Uterus (tissue), 4 donors: ENCODE measurements at places on chromosomes 3 and 15.
A peak's percentile ranks its signal among the peaks of the same experiment; 100 is the strongest.

DNA sequence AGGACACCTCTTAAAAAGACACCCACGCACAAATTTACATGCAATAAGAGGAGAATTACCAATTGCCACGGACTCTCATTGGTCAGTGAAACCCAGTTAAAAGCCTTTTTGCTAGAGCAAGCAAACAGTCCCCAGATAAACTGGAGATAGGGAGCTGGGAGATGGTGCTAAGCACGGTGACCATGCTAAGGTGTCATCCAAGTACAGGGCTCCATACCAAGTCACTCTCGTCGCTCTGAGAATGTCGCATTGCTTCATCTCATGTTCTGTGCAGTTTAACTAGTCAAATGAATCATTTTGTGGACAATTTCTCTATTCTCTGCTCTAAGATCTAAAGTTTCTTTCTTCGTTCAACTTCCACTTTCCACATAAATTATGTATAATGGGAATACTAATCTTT lies 581.9 kb downstream of the AGBL1 start:
- H3K27me3 ChIP-seq, result no peaks in the 10 kb centered on the region
- H3K27ac ChIP-seq, result no peak overlapping the region
- no peaks in the 10 kb centered on the region for H3K4me1 ChIP-seq
- DNase-seq, result no peak
- H3K4me3 ChIP-seq, result no peak overlapping the region

- H3K36me3 ChIP-seq, result no peaks in the 10 kb centered on the region
- no peak overlapping the region for H3K27ac ChIP-seq
- H3K4me3 ChIP-seq, result no peak overlapping the region
- no peaks in the 10 kb centered on the region for H3K4me1 ChIP-seq
- no peaks in the 10 kb centered on the region for H3K27me3 ChIP-seq
Observed at GRCh38 chr15:45946111-45946510, 311.3 kb downstream of the SQOR start.

GRCh38 chr3:101868534-101869464 lies 19.5 kb downstream of the NFKBIZ start:
- no peak overlapping the region for H3K27ac ChIP-seq
- DNase-seq, result no peak
- H3K4me1 ChIP-seq, result no peaks in the 10 kb centered on the region
- no peak overlapping the region for H3K4me3 ChIP-seq
- no peaks in the 10 kb centered on the region for H3K36me3 ChIP-seq

DNA sequence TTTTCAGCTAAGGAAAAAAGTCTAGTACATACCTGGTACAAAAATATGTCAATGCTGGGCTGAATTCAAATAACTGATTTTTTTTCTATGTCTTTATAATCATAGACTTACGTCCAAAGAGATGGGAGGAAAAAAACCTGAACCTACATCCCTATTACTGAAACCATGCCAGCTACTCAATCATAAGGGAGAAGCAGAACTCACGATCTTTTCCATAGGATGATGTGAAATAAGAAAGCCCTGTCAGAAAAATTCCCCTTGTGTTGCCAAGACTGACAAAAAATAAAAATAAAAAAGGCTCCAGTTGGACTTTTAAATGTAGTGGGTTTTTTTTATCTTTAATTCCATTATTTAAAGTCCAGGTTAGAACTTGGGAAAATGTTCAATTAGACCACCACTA lies 3.3 kb downstream of the MSL2 start:
- H3K4me1 ChIP-seq, result peaks cover 4% of the 10 kb centered on the region
- H3K27ac ChIP-seq, result peak overlapping the region; percentile 100
- H3K27me3 ChIP-seq, result no peaks in the 10 kb centered on the region
- H3K36me3 ChIP-seq, result no peaks in the 10 kb centered on the region

- no peak overlapping the region for H3K4me3 ChIP-seq
- H3K4me1 ChIP-seq, result no peaks in the 10 kb centered on the region
- no peak overlapping the region for H3K27ac ChIP-seq
- DNase-seq, result no peak
Observed at GRCh38 chr15:88028024-88028423, 228.5 kb downstream of the NTRK3 start.

- H3K36me3 ChIP-seq, result no peaks in the 10 kb centered on the region
- H3K4me1 ChIP-seq, result peaks cover 3% of the 10 kb centered on the region
- H3K27me3 ChIP-seq, result no peaks in the 10 kb centered on the region
- H3K4me3 ChIP-seq, result no peak overlapping the region
Observed at GRCh38 chr15:69484837-69485236, 32.2 kb downstream of the RPLP1 start.

GRCh38 chr15:32855942-32856341 lies 138.1 kb downstream of the GREM1 start:
- DNase-seq, result no peak
- H3K4me1 ChIP-seq, result no peaks in the 10 kb centered on the region
- no peak overlapping the region for H3K27ac ChIP-seq
- no peaks in the 10 kb centered on the region for H3K27me3 ChIP-seq
- H3K4me3 ChIP-seq, result no peak overlapping the region

- no peaks in the 10 kb centered on the region for H3K27me3 ChIP-seq
- no peaks in the 10 kb centered on the region for H3K4me1 ChIP-seq
- DNase-seq, result no peak
- H3K27ac ChIP-seq, result no peak overlapping the region
- H3K4me3 ChIP-seq, result no peak overlapping the region
Observed at GRCh38 chr3:16410659-16411058, 102.8 kb downstream of the RFTN1 start.

DNA sequence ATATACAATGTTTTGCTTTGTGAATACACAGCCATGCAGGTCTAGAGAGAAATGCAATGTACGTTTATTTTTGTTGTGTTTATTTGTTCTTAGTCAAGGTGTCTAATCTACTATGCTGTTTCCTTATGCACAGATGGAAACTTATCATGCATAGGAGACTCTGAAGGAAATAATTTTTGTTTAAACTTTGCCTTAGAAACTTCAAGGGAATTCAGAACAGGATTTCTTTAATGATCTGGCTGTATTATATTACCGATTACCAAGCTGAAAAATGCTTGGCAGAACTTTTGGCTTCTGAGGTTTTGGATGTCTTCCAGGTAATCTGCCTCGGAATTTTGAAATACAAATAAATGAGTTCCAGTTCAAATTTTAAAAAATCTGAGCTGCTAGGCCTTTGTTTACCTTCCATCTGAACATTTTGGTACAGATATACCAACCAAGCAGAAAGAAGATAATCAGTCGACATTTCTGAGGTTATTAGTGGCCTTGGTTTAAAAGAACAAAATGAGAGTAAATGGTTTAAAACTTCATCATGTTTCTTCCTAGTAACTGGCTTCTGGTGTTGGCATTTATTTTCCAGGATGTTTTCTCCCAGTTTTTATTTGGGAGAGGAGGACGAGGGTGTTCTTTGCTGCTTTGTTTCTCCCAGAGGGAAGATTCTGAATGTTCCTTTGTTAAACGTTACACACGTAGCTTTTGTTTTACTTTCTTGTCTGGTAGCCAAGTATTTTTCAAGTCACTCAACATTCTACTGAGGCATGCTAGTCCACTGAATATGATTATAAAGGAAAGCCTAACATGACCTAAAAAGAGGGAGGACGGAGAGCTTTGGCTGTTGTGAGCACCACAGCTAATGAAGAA lies 421.8 kb upstream of the TBL1XR1 start:
- DNase-seq, result no peak
- H3K4me1 ChIP-seq, result no peaks in the 10 kb centered on the region
- H3K36me3 ChIP-seq, result no peaks in the 10 kb centered on the region
- peak overlapping the region; percentile 18 for H3K27ac ChIP-seq
- no peak overlapping the region for H3K4me3 ChIP-seq
- H3K27me3 ChIP-seq, result no peaks in the 10 kb centered on the region

DNA sequence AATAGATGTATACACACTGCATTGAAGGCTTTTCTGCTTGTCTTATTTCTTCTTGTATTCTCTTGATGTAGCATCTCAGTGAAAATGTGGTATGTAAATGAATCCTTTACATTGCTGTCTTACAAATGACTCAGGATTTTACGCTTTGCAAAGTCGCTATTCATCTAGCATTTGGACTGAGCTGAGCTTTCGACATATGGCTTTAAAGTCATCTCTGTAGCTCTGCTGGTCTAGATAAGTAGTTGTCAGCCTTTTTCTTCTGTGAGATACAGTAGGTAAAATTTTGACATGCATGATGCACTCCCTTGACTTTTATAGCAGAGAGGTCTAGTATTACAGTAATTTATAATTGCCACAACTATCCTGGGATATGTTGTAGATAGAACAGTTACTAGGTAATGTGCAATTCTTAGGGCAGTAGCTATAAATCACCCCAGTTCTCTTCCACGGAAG lies 16.8 kb downstream of the MEF2A start:
- H3K4me1 ChIP-seq, result no peaks in the 10 kb centered on the region
- H3K27ac ChIP-seq, result no peak overlapping the region
- no peak overlapping the region for H3K4me3 ChIP-seq
- H3K36me3 ChIP-seq, result no peaks in the 10 kb centered on the region

DNA sequence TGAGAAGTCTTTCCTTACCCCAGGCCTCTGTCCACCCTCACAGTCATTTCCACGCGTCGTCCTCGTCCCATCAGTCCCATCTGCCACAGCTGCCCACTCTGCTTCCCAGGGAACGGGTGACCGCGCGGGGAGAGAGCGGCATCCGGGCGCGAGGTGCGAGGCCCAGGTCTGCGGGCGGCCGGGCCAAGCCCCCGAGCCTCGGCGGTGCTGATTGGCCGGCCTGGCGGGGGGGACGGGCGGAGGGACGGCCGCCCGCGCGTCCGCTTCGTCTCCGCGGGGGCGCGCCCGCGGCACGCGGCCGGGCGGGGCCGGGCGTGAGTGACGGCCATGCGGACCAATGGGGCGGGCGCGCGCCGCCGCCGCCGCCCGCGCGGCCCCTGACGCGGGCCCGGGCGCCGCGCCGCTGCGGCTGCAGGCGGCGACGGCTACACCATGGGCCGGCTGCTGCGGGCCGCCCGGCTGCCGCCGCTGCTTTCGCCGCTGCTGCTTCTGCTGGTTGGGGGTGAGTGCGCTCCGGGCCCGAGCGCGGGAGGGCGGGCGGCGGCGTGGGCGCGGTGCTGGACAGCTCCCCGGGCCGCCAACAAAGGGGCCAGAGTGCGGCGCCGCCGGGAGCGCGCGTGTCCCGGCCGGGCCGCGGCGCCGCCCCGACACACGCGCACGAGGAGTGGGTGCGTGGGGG lies at the start of gene PODXL2:
Gene PODXL2, plus strand, starts transcription at position 398 of the 679 bp plus-strand sequence. Its CDS starts 35 bp downstream, at position 433.
- H3K27me3 ChIP-seq, result peaks cover 4% of the 10 kb centered on the region
- no peaks in the 10 kb centered on the region for H3K36me3 ChIP-seq
- H3K4me3 ChIP-seq, result peak within 1 kb of the TSS; percentile 22
- H3K27ac ChIP-seq, result no peak within 1 kb of the TSS
- peak; percentile 48 for DNase-seq
- peaks cover 8% of the 10 kb centered on the region for H3K4me1 ChIP-seq

GRCh38 chr3:155870945-155871745 lies 695 bp downstream of the GMPS start:
- H3K4me3 ChIP-seq, result peak overlapping the region; percentile 91
- DNase-seq, result peak; percentile 51
- H3K27ac ChIP-seq, result peak overlapping the region; percentile 96
- H3K4me1 ChIP-seq, result peaks cover 7% of the 10 kb centered on the region
- no peaks in the 10 kb centered on the region for H3K36me3 ChIP-seq
- H3K27me3 ChIP-seq, result no peaks in the 10 kb centered on the region

- H3K4me1 ChIP-seq, result no peaks in the 10 kb centered on the region
- H3K27me3 ChIP-seq, result no peaks in the 10 kb centered on the region
- no peak overlapping the region for H3K27ac ChIP-seq
- H3K4me3 ChIP-seq, result no peak overlapping the region
- no peaks in the 10 kb centered on the region for H3K36me3 ChIP-seq
Observed at GRCh38 chr3:190036631-190037030, 84.1 kb downstream of the P3H2 start.

DNA sequence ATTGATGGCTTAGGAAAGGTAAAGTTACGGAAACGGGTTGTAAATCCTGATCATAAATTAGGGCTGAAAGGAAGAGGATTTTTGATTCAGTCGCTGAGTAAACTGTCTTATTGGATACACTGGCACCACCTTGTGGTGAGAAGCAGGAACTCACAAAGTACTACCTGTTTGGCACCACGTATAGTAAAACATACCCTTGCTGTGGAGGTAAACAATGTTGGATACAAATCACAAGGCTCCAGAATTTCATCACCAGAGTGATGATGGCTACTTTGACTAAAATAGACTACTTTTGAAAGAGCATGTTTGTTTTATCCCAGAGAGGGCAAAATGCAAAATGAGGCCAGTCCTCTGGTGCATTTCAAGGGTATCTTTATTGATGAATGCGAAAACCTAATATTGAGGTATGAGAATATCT lies 216.9 kb downstream of the IGSF11 start:
- H3K36me3 ChIP-seq, result no peaks in the 10 kb centered on the region
- no peaks in the 10 kb centered on the region for H3K27me3 ChIP-seq
- no peak overlapping the region for H3K27ac ChIP-seq
- no peak for DNase-seq
- H3K4me3 ChIP-seq, result no peak overlapping the region

GRCh38 chr3:143832433-143832832 lies 15.8 kb downstream of the SLC9A9 start:
- DNase-seq, result no peak
- H3K27me3 ChIP-seq, result no peaks in the 10 kb centered on the region
- H3K27ac ChIP-seq, result no peak overlapping the region
- H3K4me3 ChIP-seq, result no peak overlapping the region
- H3K4me1 ChIP-seq, result peaks cover 6% of the 10 kb centered on the region

- no peaks in the 10 kb centered on the region for H3K27me3 ChIP-seq
- no peaks in the 10 kb centered on the region for H3K36me3 ChIP-seq
- DNase-seq, result no peak
- no peak overlapping the region for H3K4me3 ChIP-seq
Observed at GRCh38 chr15:33724321-33725036, 243.8 kb upstream of the CHRM5 start.

DNA sequence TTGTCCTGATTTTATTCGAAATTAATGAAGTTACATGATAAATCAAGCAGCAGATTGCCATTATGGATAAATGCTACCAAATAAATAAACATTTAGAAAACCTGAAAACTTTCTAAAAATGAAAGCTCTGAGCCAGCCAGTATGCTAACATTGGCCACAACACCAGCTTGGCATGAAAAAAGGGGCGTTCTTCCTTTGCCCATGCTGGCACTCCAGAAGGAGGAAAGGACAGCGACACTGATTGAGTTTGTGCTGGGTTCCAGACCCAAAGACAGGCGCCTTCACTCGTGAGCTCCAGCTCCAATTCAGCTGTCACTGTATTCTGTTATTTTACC lies 5.1 kb downstream of the STIMATE start:
- no peak for DNase-seq
- H3K27me3 ChIP-seq, result no peaks in the 10 kb centered on the region
- no peaks in the 10 kb centered on the region for H3K4me1 ChIP-seq
- no peaks in the 10 kb centered on the region for H3K36me3 ChIP-seq

GRCh38 chr3:22836131-22836530 lies 367.0 kb upstream of the UBE2E2 start:
- H3K4me1 ChIP-seq, result no peaks in the 10 kb centered on the region
- H3K27ac ChIP-seq, result no peak overlapping the region
- no peak for DNase-seq
- no peak overlapping the region for H3K4me3 ChIP-seq

DNA sequence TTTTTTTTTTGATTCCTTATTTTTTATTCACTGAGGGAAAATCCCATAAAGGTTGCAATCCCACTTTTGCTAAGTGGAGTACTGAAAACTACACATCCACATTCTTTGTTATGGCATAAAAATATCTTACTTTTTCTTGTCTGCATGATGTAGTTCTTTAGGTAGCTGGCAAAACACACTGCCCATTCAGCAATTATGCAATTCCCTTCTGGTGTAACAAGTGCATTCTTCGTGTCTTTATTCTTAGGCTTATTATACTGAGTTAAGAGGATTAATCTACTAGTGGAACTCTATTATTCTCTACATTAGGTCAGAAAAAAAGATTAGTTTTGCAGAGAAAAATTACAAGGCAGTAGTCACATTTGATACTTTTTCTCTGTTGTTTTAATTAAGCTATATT lies 403.8 kb upstream of the GBE1 start:
- H3K4me3 ChIP-seq, result no peak overlapping the region
- no peak overlapping the region for H3K27ac ChIP-seq
- no peaks in the 10 kb centered on the region for H3K36me3 ChIP-seq
- no peak for DNase-seq
- H3K4me1 ChIP-seq, result no peaks in the 10 kb centered on the region
- H3K27me3 ChIP-seq, result no peaks in the 10 kb centered on the region
